ENCODE measurements at places on chromosomes 16 and 17.

DNA sequence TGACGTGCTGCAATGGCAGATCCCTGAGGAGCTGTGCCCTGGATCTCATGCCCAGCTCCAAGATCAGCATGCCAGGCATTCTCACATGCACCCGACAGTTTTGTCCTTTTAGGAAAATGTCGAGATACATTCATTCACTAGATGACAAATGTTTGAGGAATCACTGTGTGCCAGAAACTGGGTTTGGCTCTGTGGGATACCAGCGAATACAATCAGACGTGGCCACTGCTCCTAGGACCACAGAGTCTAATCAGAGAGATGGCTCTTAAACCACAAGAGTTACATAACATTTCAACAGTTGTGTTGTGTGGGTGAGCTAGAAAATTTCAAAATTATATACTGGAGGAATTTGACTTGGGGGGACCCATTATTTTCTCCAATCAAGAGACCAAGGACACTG, 579.7 kb downstream of the CDH13 start:
- no peak for DNase-seq

DNA sequence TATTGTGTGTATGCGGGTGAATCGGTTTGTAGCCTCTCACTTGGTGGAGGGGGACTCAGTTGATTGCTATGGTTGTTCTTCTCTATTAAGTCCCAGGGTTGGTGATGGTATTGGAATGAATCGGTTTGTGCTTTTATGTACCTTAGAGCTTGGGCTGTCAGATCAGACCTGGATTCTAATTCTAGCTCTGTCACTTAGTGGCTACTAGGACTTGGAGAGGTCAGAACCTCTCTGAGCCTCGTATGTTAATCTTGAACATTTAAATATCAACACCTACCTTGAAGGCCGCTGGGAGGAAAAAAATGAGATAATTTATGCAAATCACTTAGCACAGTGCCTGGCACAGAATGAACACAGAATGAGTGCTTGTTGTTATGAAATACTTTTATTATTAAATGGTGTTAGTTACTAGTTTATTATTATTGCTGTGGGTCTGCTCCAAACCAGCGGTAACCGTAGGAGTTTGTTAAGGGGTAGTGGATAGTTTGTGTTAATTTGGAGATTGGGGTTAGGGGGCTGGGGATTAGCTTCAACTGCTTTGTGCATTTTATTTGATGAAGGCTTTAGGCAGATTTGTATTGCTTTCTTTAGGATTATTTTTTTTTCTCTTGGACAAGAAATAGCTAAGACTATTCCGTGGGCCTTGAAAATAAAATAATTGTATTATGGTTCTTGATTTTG, 3.5 kb downstream of the KDM6B start:
- no peak for DNase-seq

DNA sequence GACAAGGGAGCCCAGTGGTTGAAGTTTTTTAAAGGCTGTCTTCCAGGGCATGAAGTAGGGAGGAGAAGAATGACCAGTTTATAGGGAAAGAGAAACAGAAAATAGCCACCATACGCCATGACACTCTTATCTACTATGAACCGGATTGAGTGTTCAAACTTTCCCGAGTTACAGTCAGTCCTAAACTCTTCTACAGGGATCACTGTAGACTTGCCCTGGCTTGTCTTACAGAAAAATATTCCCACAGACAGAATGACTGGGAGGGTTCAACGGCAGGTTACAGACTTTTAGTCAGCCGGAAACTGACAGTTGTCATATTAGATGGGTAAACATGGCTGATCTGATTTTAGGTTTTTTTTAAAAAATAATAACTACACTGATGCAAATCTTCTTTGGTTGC, 662.5 kb upstream of the SOX9 start:
- DNase-seq, result no peak

DNA sequence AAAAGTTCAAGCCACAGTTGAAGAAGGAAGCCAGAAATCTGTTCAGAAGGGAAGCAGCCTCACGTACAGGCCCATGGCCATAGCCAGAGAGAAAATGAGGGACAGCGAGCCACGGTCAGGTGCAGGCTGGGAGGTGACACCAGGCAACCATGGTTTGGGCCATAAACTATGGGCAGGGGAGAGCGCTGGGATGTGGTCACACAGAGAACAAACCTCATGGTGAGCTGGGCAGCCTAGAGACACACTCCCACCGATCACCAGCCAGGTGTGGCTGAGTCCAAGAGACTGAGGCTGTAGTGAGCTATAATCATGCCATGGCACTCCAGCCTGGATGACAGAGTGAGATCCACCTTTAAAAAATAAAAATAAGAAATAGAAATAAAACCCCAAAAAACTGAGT, 76.5 kb downstream of the NETO2 start:
- DNase-seq, result no peak

DNA sequence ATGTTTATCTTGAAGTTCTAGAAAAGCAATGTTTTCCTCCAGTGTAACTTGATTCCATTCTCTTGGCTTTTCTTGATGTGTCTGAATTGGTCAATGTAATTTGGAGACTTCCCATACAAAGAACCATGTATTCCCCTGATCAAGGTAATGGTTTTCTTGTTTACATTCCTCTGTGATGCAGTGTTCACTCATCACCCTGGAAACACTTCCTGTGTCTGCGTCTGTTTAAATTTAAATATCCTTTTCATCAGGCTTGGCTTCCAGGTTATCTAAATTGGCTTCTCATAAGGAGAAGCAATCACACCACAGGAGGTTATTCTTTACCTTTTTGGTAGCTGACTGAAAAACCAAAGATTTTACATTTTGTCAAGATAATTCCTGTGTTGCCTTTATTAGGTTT, 237.3 kb upstream of the WSCD1 start:
- DNase-seq, result no peak

DNA sequence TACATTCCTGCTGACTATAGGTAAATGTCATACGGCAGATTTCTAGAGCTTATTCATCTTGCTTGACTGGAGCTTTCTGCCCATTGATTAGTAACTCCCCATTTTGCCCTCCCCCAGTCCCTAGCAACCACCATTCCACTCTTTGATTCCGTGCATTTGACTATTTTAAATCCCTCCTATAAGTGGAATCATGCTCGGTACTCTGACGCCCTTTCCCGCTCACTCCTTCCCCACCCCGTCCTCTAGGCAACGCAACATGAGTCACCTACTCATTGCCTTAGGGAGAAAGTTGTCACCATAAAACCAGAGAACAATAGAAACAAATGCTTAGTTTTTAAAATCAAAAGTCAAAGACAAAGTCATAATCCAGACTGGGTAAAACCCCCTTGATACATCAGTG, 45.5 kb upstream of the RBBP6 start:
- DNase-seq, result no peak

- no peak for DNase-seq
Measured at GRCh38 chr16:59545721-59546120, 811.6 kb upstream of the GOT2 start.

- DNase-seq, result no peak
Measured at GRCh38 chr16:46813611-46814010, 17.4 kb downstream of the C16orf87 start.

DNA sequence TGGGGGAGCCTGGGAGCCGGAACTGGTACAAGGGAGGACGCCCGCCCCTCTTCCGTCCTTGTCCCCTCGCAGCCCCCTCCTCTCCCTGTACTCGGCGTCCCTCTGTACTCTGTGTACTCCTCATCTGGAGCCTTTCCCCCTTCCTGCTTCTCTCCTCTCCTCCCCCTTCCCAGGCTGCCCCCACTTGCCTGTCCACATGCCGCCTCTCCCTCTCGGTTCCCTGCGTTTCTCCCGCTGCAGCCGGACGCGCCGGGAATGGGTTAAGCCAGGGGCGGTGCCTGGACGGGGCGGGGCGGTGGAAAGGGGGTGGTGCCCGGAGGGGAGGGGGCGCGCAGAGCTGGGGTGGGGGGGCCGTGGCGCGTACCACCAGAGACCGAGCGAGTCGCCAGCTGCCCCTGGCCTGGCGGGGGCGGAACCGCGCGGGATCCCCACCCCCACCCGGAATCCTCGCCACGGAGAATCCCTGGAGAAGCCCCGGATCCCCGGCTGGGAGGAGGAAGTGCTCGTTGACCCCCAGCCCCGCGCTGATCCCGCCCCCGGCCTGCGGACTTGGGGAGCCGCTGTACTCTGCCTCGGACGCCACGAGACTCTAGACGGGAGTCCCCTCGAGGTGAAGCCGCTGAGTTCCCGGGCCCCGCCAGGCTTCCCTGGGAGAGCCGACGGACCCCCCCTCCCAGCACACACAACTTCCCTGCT, 22.6 kb downstream of the GJD3 start:
- no peak for DNase-seq

GRCh38 chr16:21101631-21102420, 48.8 kb downstream of the DNAH3 start:
- DNase-seq, result no peak
